RPMI8226 (cell line): ENCODE measurements at places on chromosomes 2 and 18.

GRCh38 chr2:67872481-67872880 is 190.3 kb downstream of the C1D start:
- DNase-seq, result no peak

- peak; percentile 42 for DNase-seq
These were observed 47.1 kb downstream of the EFR3B start for GRCh38 chr2:25088817-25089516.

DNA sequence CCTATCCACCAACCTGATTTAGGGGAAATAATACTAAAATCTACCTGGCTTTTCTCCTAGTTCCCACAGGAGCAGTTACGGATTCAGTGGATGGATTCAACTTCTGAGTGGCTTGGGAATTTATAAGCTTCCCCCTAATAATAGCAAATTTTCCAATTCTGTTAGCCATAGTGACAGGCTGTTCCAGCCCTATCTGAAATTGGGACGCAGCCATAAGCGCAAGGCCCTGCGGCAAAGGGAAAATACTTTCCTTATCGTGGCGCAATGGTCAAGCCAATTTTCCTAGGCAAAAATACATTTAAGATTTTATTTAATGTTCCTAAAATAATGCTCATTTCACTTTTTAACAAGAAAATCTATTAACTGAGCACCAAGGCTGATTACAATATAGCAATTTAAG is 49.7 kb downstream of the CDH2 start:
- no peak for DNase-seq

GRCh38 chr2:196291426-196291825 is 120.0 kb upstream of the STK17B start:
- DNase-seq, result no peak

DNA sequence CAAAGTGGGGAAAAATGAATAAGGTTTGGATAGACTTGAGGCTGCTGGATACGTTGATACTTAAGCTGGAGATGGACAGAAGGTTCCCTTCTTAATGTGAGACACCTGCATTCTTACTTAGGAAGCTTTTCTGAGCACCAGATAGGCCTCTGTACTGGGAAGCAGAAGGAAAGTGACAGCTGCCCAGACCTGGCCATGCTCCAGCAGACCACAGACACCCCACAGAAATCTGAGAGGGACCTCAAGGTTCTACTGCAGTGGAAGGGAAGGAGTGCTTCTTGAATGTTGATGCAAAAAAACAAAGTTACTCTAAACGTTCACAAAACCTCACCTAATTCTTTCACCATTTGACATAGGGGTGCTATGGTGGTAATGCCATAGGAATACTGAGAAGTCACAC is 642.1 kb upstream of the ID2 start:
- peak; percentile 24 for DNase-seq

GRCh38 chr18:67290421-67290820 is 226.1 kb downstream of the DSEL start:
- DNase-seq, result no peak

GRCh38 chr2:107681936-107682335 is 144.8 kb upstream of the RGPD4 start:
- DNase-seq, result no peak

DNA sequence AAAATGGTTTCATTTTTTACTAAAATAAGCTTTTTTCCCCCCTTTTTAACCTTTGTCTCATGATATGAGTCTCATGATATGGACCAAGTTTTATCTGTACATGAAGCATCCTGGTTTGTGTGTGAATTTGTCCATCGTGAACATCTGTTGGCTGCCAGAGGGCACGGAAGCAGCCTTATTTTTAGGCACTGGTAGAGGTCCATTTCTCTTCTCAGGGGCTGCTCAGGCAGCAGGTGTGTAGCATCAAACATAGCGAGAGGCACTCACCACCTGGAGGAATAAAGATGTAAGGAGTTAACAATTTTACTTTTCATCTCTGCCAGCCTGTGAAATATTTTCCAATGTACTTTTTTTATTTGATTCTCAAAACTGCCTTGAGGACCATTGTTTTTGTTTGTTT is 134.5 kb downstream of the RHBDD1 start:
- no peak for DNase-seq

DNA sequence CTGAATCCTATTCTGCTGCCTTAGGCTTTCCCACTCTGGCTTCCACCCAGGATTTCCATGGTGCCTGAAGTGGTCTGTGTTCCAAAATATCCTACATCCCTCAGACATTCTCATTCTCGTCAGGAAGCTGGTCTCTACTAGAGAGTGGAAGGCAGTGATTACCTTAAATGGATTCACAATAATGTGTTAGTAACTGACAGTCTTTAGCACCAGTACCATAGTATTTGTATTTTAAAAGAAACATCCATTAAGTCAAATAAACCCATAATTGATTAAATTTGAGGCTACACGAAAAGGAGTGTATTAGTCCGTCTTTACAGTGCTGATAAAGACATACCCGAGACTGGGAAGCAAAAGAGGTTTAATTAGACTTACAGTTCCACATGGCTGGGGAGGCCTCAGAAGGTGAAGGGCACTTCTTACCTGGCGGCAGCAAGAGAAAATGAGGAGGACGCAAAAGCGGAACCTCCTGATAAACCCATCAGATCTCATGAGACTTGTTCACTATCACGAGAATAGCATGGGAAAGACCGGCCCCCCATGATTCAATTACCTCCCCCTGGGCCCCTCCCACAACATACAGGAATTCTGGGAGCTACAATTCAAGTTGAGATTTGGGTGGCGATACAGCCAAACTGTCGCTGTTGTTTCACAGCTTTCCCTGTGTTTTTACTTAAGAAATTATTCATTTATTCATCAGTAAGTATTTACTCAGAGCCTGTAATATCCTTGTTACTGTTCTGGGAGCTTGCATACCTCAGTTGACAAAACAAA is 306.5 kb downstream of the STK39 start:
- no peak for DNase-seq

- no peak for DNase-seq
These were observed 10.0 kb downstream of the PID1 start for GRCh38 chr2:229261076-229261475.

DNA sequence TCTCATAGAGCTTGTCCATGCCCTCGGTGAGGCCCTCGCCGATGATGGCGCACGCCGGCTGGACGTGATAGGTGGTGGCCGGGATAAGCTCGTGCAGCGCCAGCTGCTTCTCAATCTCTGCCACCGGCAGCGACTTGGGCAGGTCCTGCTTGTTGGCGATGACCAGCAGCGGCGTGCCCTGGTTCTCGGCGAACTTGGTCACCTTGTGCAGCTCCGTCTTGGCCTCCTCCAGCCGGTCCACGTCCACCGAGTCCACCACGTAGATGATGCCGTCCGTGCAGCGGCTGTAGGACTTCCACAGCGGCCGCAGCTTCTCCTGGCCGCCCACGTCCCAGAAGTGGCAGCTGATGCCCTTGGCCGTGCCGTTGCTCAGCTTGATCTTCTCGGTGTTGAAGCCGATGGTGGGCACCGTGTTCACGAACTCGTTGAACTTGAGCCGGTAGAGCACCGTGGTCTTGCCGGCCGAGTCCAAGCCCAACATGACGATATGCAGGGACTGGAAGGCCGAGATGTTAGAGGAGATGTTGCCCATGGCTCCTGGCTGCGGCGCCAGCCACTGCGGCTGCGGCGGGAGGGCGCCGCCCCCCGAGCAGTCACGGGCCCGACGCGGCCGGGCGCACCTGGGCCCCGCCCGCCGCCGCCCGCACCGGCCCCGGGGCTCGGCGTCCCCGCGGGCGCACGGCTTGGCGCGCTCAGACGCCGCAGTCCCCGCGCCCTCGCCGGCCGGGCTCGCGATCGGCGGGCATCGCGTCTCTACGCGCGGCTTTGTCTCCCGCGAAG is 636 bp downstream of the ARL4C start:
- DNase-seq, result peak; percentile 50

GRCh38 chr2:85743304-85743978 is 10.3 kb upstream of the ATOH8 start:
- DNase-seq, result no peak

GRCh38 chr2:40421631-40422297 is 30.1 kb downstream of the SLC8A1 start:
- DNase-seq, result no peak

GRCh38 chr2:146927080-146927711 is 917.6 kb upstream of the ACVR2A start:
- DNase-seq, result peak; percentile 10

GRCh38 chr18:41410006-41410405 is 545.0 kb upstream of the PIK3C3 start:
- DNase-seq, result no peak

DNA sequence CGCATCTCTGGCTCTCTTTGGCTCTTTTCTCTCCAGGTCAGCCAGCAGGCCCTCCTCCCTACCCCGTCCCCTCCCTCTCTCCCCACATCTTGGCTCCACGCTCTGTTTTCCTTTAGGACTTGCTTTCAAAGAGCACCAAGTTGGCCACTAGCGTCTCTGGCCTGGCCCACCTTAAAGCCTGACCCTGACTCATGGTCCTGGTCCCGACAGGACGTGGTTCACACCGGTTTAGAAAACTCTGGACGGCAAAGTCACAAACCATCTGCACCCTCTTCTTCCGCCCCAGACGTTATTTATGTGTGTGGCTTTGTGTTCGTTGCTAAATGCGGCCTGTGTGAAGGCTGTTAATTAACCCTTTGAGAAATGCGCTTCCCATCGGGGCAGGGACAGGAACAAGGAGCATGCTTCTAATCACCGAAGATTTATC is 169.0 kb upstream of the HAAO start:
- DNase-seq, result no peak

GRCh38 chr2:5720426-5720825 is 28.2 kb downstream of the SOX11 start:
- no peak for DNase-seq

GRCh38 chr18:63374540-63374939 is 7.5 kb upstream of the KDSR start:
- DNase-seq, result no peak

DNA sequence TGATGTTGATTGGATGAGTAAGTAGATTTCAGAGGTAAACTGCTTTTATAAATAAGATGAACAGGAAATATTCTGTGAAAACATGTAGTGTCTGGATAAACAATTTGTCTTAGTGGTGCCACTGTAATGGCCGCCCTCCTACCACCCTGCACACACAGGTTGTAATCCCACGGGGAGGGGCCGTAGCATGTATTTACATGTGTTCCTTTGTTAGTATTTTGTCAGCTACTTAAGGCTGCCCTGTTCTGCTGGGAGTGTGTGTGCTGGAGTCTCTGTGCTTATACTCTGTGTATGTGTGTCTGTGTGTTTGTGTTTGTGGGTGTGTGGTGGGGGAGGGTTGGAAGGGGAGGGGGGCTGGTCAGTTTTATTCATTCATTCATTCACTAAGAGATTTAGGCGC is 5.1 kb downstream of the TSHZ1 start:
- no peak for DNase-seq

GRCh38 chr18:39434223-39434920 is 1868.8 kb upstream of the CELF4 start:
- DNase-seq, result no peak

GRCh38 chr2:122927710-122928557 is 1097.2 kb upstream of the CNTNAP5 start:
- no peak for DNase-seq

GRCh38 chr2:129907256-129907998 is 72.0 kb upstream of the RAB6C start:
- DNase-seq, result no peak

GRCh38 chr2:173537694-173538093 is 183.0 kb downstream of the CDCA7 start:
- DNase-seq, result no peak

GRCh38 chr2:101808006-101808562 is 110.6 kb downstream of the MAP4K4 start:
- DNase-seq, result no peak

DNA sequence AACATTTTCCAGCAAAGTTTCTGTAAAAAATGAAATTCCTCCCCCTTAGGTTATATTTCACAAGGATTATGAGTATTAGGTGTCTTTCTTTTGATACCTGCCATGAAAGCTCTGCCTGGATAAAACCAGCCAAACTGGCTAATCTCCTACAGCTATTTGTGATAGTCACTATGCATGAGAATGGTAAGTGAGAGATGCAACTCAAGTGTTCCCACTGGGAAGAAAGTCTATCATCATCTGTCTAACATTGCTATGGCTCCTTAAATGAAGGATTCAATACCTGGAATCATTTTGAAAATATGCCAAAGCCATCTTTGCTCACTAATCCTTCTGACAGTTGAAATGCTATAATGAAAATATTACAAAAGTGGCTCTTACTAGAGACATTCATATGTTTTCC is 339.9 kb upstream of the LRRTM4 start:
- no peak for DNase-seq

GRCh38 chr2:6423944-6424343 is 441.8 kb downstream of the CMPK2 start:
- DNase-seq, result no peak

GRCh38 chr2:237165405-237166276 is 80.0 kb downstream of the COPS8 start:
- peak; percentile 5 for DNase-seq

GRCh38 chr2:175823002-175823706 is 178.9 kb downstream of the LNPK start:
- DNase-seq, result no peak

DNA sequence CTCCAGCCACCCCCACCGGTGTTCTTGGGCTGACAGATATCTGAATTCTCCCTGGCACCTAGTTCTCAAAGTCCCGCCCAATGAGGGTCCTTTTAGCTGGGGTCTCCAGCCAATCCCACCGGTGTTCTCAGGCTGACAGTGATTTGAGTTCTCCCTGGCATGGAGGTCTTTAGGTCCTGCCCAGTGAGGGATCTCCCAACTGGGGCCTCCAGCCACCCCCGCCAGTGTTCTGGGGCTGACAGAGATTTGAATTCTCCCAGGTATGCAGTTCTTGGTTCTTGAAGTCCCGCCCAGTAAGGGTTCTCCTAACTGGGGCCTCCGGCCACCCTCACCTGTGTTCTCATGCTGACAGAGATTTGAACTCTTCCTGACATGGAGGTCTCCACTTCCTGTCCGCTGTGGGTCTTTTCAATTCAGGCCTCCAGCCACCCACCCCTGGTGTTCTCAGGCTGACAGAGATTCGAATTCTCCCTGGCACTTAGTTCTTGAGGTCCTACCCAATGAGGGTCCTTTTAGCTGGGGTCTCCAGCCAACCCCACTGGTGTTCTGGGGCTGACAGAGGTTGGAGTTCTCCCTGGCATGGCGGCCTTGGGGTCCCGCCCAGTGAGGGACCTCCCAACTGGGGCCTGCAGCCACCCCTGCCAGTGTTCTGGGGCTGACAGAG is 154.6 kb downstream of the ANKRD36 start:
- DNase-seq, result peak; percentile 1

DNA sequence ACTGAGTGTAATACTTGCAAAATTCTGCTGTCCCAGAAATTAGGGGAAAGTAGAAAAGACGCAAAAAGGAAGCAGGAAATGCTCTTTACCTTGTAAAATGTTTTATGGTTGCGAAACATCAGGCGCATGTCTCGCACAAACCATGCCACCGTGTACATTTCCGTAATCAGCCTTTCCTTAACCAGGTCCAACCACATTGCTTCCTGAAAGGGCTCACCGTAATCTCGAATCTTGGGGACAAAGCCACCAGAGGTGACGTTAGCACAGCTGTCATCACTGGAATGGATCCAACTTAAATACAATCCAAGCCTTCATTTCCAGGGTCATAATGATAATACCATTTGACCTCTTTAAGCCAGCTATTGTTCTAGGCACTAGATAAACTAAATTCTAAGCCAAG is 49.3 kb downstream of the SP110 start:
- DNase-seq, result no peak

GRCh38 chr2:137254052-137254451 is 488.7 kb downstream of the THSD7B start:
- DNase-seq, result no peak

- no peak for DNase-seq
These were observed 24.0 kb downstream of the PKDCC start for GRCh38 chr2:42071791-42072190.
